ENCODE measurements at places on chromosomes 11 and 22.

GRCh38 chr22:17199003-17199731 lies 20.1 kb downstream of the ADA2 start:
- DNase-seq = peak; percentile 45

- no peak for DNase-seq
Measured at GRCh38 chr11:41868606-41869005, 409.2 kb upstream of the LRRC4C start.

GRCh38 chr11:21630934-21631478 lies 561.9 kb upstream of the ANO5 start:
- no peak for DNase-seq

- DNase-seq = no peak
Measured at GRCh38 chr11:2940147-2940920, 11.1 kb upstream of the PHLDA2 start.

GRCh38 chr11:19864141-19865140 lies 151.8 kb downstream of the NAV2 start:
- DNase-seq = no peak
